ENCODE measurements at places on chromosomes 3 and 15.

- DNase-seq: no peak
Observed at GRCh38 chr3:119368298-119368697, 74.1 kb downstream of the ARHGAP31 start.

DNA sequence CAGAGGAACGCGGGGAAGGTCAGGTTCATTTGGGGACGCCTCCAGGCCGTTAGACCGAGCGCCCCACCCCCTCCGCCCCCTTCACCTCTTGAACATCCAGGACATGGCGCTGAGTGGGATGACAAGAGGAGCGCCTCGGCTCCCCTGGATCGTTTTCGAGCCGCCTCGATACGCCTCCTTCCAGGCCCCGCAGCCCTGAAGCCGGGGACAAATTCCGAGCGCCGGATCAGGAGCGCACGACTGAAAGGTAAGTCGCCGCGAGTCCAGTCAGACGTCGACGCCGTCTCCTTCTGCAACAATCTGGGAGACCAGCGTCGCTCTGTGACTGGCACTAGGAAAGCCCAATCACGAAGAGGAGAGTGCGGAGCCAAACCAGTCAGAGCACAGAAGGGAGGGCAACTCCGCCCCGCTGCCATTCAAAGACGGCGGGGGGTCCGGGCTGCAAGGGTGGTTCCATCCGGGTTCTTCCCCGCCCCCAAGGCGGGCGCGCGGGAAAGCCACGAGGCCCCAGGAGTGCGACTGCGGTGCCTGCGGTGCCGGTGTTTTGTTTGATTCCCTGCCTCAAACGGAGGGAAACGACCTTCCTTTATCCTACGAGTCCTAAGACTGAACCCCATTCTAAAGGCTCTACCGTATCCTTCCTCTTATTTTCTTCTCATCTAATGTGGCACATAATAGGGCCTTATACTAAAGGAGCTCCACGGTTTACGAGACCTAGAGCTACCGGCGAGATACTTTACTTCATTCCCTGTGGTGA is at the start of gene HLTF:
TSS of gene HLTF (minus strand) at position 302 of the 757 bp plus-strand sequence. CDS start at position 105, 197 bp downstream.
- peak; percentile 97 for DNase-seq

GRCh38 chr3:105647047-105647446 is 221.8 kb downstream of the CBLB start:
- peak; percentile 24 for DNase-seq

- DNase-seq: no peak
Observed at GRCh38 chr15:93420050-93420452, 331.0 kb upstream of the RGMA start.

- no peak for DNase-seq
Observed at GRCh38 chr3:20073683-20074082, 33.4 kb downstream of the KAT2B start.

GRCh38 chr15:64596701-64597476 is 136.5 kb downstream of the ZNF609 start:
- no peak for DNase-seq

DNA sequence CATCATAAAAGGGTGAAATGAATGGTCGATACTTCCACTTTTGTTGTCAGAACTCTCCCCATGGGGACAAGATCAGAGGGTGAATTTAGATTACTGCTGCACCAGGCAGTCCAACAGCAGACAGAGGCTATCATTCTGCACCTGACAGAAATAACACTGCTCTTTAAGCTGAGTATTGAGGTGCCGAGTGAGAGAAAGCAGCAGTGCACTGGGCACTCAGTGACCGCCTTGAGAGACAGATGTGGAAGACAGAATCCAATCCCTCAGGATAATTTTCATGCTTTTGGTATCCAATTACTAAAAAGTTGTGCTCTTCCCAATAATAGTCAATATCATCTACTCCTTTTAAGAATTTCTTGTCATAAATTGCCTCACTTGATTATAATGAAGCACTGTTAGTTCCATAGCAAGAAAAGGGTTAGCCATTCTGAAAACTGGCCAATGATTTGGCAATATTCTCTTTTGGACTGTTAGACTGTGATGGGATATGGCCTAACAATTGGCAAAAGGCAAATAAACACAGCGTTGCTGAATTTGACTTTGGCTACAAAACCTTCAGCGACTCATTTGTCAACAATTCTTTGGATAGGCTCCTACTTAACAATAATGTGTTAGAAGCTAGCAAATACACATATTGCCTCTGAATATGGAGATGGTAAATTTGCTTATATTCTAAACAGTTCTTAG is 5.5 kb downstream of the FGF7 start:
- DNase-seq: no peak

GRCh38 chr15:31459400-31459748 is 132.7 kb downstream of the KLF13 start:
- DNase-seq: no peak

GRCh38 chr15:70210528-70210927 is 112.8 kb upstream of the TLE3 start:
- DNase-seq: no peak

DNA sequence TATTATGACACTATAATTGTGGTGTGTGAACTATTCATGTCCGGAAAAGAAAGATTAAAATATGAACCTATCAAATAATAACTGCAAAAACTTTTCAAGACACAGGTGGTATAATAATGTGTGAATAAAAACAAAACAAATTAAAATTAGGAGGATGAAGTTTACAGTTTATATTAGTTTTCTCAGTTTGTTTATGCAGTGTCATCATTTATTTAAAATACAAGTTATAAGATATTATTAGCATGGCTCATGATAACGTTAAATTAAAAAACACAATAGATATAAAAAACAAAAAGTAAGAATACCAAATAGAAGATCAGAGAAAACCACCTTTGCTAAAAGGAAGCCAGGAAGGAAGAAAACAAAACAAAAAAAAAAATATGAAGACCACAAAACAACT is 963.8 kb upstream of the ALCAM start:
- DNase-seq: no peak

DNA sequence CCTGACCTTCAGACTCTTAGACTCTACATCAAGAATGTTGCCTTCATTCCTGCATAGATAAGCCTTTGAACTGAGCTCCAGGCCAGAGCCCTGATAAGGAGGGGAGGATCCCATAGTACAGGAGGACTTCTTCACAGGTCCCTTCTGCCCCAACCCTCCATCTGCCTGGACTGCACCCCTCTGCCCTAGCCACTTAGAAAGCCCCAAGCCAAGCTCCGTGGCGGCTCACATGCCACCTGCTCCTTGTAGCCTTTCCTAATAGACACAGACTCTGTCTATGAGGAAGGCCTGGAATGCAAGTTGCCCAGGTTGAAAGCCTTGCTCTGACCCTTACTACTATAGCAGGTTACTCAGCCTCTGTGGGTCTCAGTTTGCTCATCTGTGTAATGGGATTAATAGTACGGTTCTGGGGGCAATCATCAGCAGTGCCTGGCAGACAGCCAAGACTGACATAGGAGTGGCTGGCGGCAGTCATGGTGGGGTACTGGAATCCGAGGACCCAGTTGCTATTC is 11.6 kb downstream of the PCSK6 start:
- DNase-seq: no peak

DNA sequence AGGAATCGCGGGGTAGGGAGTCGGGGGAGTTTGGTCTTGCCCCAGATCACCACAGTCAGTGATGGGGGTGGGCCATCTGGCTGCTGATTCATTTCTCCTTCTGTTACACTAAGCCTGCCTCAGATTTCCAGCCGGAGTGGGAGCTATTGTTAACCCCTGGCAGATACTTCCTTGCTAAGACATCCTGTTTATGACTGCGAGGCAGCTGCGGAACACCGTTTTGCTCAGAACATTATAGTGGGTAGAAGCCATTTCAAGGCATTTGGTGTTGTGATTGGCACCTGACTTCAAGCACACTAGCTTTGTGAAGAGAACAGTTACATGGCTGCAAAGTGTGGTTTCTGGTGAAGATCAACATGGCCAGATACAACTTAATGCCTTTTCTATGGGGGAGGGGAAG is 73.8 kb downstream of the FLNB start:
- no peak for DNase-seq

DNA sequence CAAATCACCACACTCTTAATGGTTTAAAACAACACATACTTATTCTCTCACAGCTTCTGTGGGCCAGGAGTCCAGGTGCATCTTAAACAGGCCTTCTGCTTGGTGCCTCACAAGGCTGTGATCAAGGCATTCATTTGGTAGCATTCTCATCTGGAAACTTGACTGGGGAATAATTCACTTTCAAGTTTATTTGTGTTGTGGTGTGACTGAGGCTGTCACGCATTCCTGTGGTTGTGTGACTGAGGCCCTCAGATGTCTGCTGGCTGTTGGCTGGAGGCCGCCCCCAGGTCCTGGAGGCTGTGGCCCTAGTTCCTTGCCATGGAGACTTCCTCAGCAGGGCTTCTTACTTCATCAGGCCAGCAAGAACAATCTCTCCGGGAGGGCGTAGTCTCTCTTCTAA is 16.9 kb upstream of the FAM3D start:
- DNase-seq: no peak

DNA sequence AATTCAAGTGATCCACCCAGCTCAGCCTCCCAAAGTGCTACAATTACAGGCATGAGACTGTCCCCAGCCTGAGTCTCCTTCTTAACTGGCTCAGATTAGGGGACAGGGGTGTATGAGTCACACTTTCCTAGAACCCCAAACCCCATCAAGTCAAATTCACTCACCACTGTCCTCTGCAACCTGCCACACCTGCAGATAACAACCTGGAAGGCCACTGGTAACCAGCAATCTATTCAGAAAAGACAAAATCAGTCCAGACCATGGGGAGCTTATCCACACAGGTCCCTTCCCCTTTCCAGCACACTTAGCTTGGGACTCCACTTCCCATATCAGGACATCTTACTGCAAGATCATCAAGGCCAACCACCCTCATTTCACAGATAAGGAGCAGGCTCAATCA is 6.4 kb downstream of the WDR73 start:
- DNase-seq: no peak

DNA sequence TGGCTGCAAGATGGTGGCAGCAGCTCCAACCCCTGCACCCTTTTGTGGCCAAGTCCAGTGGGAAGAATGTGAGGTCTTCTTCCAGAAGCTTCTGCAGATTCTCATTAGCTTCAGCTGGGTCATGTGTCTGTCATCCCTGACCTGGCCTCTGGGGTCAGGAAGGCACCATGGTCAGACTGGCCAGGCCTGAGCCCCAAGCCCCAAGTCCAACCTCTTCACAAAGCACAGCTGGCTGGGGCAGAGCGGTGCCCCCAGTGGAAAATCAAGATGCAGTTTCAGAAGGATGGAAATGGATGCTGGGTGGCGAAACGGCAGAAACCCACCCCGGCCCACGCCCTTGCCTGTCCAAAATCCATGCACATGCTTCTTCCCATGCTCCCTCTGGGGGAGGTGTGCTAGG is 15.9 kb upstream of the GATA2 start:
- DNase-seq: no peak

GRCh38 chr3:64049832-64050231 is 26.5 kb upstream of the PSMD6 start:
- DNase-seq: no peak

DNA sequence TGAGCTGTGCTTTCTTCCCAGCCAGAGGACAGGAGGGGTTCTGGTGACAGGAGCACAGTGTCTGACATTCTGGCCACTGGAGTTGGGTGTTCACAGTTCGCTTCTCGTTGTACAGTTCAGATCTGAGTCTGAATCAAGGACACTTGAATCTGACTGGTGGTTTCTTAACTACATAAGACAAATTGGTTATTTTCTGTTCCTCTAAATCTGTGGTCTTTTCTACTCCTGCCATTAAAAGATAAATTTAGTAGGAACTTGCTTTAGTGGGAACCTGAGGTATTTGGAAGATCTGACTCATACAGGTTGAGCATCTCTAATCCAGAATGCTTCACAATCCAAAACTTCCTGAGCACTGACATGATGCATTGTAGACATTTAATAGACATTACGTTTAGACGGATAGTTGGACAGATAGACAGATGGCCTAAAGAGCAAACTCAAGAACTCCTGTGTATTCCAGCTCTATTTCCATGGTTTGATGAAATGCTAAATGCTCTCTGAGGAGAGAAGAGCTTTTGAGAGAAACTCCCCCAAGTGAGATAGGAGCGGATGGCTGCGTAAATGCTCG is 71.0 kb downstream of the CCK start:
- DNase-seq: no peak

GRCh38 chr15:31276596-31277298 is 49.9 kb upstream of the KLF13 start:
- no peak for DNase-seq

GRCh38 chr15:83016906-83017305 is 5.5 kb upstream of the C15orf40 start:
- no peak for DNase-seq

GRCh38 chr3:192848371-192849233 is 69.1 kb downstream of the MB21D2 start:
- DNase-seq: no peak

GRCh38 chr3:44999782-45000181 is 23.7 kb downstream of the EXOSC7 start:
- DNase-seq: no peak

DNA sequence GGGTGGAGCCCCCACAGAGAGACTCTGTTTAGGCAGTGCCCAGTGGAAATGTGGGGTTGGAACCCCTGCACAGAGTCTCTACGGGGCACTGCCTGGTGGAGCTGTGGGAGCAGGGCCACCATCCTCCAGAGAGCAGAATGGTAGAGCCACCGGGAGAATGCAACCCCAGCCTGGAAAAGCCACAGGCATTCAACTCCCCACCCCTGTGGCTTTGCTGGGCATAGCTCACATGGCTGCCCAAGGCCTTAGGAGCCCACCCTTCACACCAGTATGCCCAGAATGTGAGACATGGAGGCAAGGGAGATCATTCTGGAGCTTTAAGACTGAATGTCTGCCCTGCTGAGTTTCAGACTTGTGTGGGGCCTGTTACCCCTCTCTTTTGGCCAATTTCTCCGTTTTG is 19.0 kb upstream of the CHCHD6 start:
- DNase-seq: no peak

DNA sequence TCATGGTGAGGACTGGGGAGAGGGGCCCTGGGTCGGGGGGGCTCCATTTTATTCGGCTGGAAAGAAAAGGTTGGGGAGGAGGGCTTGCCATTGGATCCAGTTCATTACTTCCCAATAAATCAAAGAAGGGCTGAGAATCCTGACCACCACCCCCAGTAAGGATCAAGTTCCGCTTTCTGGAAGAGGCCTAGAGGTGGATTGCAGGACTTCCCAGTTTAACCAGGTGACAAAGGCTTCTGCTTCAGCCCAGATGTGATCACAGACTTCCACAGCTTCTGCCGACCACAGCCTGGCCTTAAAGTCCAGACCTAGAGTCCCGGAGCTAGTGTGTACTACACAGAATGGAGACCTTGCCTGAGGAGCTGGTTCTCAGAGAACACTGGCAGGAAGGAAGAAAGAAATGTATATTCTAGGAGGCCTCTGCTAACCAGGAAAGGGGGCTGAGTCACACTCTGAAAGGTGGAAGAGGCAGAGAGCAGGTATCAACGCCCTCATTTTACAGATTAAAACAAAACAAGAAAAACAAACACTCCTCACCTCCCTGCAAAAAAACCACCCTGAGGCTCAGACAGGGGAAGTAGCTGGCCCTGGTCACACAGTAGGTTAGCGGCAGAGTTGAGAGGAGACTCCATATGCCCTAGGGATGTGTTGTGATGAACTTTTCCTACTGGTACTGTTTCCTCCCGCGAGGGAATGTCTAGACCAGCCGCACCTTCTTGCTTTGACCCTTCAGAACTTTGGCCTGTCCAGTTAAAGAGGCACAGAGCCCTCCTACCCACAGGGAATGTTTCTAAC is 1.1 kb upstream of the CEMIP start:
- DNase-seq: peak; percentile 41
